Occipital lobe (tissue), 3 donors: ENCODE measurements at places on chromosomes 3 and 15.

GRCh38 chr15:101642361-101642760, 9.8 kb downstream of the TM2D3 start:
- no peak for DNase-seq

- no peak for DNase-seq
Measured at GRCh38 chr3:44845528-44846520, 15.9 kb upstream of the TMEM42 start.

- no peak for DNase-seq
Measured at GRCh38 chr3:107966276-107966675, 124.6 kb downstream of the CD47 start.

GRCh38 chr3:66449411-66449974, 51.3 kb downstream of the LRIG1 start:
- no peak for DNase-seq

DNA sequence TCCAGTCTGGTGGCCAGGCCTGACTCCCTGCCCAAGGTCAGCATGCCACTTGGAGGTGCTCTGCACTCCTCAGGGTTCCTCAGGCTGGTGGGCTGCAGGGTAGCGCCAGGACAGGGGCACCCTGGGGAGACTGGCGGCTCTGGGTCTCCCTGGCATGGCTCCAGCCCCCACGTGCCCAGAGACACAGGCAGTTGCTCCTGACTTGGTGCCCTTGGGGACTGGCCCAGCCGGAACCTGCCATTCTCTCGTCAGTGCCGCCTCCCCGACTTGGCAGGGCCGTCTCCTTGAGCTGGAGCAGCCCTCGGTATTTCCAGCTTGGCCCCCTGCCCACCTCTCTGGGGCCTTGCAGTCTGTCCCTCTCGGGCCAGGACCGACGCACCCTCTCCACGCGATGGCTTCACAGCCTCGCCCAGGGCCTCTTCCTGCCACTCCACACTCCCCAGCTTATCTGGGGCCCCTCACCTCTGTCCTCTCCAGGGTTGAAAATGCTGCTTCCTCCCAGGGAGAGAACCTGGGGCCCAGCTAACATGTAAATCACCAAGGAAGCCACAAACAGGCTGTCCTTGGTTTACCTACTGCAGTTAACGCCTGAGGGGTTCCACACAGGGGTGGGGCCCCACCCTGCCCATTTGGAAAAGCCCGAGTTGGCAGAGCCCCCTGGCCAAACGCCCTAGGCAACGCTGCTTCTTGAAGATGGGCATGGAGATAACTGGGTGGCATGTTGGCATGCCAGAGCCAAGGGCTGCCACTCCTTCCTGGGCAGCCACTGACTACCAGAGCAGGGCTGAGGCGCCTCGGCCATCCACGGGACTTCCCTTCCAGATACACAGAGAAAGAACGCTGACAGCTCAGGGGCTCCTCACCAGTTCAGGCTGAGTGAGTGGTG, 61.4 kb downstream of the SMAD6 start:
- DNase-seq, result no peak

DNA sequence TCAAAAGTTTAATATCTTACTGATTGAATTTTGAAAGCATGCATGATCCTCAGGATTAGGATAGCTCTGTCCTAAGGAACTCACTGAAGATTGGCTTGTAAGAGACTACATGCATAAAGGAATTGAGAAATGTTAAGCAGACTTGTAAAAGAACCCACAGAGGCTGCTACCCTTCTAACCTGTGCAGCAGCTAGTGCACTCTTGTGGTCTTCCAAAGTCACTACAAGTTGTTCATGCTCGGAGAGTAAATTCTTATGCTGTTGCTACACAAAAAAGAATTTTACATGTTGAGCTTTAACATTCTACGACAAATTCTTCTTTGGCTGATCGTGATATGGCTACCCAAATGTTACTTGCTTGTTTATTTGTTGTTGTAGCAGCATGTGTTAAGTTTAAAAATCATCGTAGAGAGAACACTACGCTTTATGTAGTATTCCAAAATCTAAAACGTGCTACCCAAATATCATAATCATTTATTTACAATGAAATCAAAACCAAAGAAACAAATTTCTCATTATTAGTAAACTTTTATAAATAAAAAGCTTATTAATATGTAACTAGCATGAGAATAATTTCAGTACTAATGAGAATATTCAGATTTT, 55.0 kb downstream of the GOLIM4 start:
- no peak for DNase-seq

DNA sequence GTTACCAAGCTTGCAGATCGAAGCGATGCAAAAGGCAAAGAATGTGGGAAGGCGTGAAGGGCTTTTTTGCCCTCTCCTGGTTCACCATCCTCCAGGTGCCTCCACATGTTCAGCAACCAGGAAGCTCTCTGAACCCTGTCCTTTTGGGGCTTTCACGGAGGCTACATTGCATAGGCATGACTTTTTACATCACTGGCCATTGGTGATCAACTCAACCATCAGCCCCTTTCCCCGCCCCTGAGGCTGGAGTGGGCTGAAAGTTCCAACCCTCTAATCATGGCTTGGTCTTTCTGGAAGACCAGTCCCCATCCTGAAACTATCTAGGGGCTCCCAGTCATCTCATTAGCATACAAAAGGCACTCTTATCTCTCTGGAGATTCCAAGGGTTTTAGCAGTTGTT, 52.6 kb downstream of the UACA start:
- no peak for DNase-seq

DNA sequence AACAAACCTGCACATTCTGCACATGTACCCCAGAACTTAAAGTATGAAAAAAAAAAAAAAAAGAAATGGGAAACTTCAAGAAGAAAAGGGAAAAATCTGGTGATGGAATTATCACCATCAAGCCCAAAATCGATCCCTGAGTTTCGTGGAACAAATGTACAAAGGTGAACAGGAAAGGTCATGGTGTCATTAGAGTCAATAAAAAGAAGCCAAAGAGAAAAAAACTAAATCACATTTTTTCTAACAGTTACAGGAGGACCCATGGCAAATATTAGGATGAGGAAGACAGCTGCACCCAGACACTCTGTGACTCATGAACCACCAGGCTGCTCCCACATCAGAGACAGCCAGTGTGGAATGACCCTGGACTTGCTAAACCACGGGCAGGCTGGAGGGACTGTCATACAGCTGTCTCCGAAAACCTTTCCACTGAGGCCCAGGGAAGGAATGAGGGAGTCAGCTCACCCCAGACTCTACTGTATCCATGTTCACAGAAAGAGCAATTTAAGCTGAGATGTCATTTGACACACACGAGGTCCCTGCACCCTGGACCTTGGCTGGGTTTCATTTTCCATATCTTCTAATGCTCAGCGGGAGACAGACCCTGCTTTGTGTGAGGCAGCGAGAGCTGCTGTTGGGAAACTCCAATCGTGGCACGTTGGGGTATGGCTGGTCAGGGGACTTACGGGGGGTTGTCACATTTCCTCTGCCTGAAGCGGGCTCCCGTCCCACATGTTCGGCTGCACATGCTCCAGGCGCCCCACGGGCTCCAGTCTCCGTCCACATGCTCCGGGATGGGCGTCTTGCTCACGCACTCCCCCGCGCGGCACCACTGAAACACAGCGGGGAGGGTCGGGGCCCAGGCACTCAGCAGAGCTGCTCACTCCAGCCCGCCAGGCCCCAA, 210.2 kb downstream of the ADAMTS17 start:
- DNase-seq, result no peak

GRCh38 chr3:172751175-172751704, 714 bp downstream of the ECT2 start:
- no peak for DNase-seq

DNA sequence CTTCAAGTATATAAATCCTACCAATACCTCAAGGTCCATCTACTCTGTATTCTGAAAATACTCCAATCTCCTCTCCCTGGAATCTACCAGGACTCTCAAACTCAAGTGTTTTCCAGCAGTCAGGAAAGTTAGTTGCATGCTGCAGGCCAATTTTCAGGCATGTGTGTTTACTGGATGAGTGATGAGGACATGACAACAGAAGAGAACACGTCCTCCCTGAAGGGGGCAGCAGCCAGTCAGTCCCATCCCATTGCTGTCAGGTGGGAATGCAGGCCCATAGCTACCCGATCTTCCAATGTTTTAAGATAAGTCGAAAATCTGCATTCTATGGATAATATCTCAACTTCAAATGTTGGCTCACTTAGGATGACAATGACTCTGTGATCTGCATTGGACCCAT, 496.2 kb downstream of the FHIT start:
- no peak for DNase-seq

GRCh38 chr3:45693941-45694521, 4.8 kb downstream of the SACM1L start:
- no peak for DNase-seq

GRCh38 chr3:190130696-190131095, 10.0 kb upstream of the P3H2 start:
- DNase-seq, result no peak

DNA sequence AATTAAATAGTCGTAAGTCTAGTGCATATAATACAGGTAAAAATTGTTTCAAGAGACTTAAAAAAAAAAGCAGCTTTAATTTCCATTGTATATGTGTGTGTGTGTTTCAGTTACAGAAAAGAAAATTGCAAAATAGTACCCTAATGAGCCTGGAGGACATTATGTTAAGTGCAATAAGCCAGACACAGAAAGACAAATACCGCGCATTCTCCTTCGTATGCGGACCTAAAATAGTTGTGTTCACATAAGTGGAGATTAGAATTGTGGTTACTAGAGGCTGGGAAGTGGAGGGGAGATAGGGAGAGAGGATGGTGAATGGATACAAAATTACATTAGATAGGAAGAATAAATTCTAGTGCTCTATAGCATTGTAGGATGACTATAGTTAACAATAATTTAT, 3.6 kb downstream of the MESD start:
- DNase-seq, result no peak

DNA sequence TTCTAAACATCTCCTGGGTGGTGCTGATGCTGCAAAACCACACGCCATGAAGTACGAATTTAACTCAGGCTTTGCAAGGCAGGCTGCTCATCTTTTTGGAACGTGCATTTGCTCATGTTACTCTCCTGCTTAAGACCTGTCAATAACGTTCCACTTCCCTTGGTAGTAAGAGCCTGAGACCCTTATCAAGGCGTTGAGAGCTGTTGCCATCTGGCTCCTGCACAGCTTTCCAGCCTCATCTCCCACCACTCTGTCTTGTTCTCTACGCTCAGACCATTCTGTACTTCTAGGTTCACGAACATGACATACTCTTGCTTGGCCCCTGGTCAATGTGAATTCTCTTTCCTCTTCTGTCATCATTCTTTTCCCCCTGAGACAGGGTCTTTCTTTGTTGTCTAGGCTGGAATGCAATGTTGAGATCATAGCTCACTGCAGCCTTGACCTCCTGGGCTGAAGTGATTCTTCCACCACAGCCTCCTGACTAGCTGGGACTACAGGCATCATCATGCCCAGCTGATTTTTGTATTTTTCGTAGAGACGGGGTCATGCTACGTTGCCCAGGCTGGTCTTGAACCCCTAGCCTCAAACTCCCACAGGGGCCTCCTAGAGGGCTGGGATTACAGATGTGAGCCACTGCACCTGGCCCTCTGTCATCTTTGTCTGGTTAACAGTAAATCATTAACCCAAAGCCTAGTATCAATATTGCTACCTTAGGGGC, 202.8 kb downstream of the CADPS start:
- DNase-seq, result no peak

GRCh38 chr3:25426408-25426807, 1.7 kb upstream of the RARB start:
- no peak for DNase-seq

GRCh38 chr15:53320816-53321215, 438.6 kb downstream of the WDR72 start:
- DNase-seq, result no peak

DNA sequence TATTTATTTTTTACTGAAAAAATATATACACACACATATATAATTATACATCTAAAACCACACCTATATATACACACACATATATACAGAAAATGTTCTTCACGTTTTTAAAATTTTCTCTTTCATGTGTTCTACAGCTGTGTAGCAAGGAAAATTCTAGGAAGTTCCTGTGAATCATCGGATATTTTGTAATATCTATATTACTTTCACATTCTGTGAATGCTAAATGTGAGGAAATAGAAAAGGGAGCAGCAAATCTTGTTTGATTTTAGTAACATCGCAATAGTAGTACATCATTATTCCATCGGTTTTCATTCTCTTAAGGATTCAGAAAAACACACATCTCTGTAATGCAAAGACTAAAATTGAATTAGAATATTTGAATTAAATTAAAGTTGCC, 836.8 kb upstream of the NECTIN3 start:
- no peak for DNase-seq

DNA sequence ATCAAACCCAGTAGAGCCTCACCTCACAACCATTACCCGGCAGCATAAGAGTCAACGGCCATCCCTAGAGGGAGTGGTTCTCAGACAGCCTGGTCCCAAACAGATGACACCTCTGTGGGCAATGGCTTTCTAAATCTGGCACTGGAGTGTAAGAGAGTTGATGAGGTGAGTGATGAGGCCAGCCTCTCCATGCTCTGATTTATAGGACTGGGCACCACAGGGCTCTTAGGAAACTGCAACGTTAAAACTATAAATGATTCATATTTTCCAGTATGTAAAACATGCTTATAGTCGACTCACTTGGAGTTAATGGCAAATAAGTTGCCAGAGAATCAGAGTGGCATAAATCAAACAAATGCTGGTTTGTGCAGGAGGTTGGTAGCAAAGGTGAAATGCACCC, 187.7 kb downstream of the GREM1 start:
- DNase-seq, result no peak

DNA sequence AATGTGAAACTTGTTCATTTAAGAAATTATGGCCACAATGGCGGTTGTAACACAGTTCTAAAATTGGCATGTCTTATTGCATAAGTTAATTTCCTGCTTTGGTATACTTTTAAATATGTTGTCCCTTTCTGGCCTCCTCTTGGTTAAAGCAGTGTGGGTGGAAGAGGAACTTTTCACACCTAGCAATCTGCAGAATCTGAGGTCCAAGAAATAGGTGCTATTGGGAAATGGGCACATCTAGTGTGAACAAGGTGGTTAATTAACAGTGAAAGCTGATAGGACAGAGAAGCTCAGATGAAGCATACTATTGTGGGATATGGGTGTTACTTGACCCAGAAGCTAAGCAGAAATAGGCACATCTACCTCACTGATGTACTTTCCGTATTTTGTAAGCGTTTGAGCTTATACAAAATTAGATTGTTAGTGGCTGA, 10.6 kb downstream of the CMC1 start:
- DNase-seq, result no peak

- DNase-seq, result no peak
Measured at GRCh38 chr3:98846101-98846500, 55.4 kb downstream of the DCBLD2 start.

- DNase-seq, result no peak
Measured at GRCh38 chr3:167929968-167930367, 165.8 kb downstream of the GOLIM4 start.

GRCh38 chr15:83327041-83327440, 42.6 kb upstream of the BNC1 start:
- no peak for DNase-seq

GRCh38 chr3:16890597-16891333, 6.0 kb downstream of the PLCL2 start:
- no peak for DNase-seq
